ENCODE measurements at places on chromosomes 7 and 10.

- DNase-seq: no peak
Measured at GRCh38 chr7:77438131-77438530, 22.0 kb upstream of the GSAP start.

- DNase-seq: no peak
Measured at GRCh38 chr10:42744134-42744701, 38.4 kb upstream of the BMS1 start.

GRCh38 chr10:63573068-63573697 is 52.0 kb downstream of the REEP3 start:
- DNase-seq: peak; percentile 27

GRCh38 chr10:30455816-30456215 is 21.8 kb downstream of the MAP3K8 start:
- DNase-seq: no peak

DNA sequence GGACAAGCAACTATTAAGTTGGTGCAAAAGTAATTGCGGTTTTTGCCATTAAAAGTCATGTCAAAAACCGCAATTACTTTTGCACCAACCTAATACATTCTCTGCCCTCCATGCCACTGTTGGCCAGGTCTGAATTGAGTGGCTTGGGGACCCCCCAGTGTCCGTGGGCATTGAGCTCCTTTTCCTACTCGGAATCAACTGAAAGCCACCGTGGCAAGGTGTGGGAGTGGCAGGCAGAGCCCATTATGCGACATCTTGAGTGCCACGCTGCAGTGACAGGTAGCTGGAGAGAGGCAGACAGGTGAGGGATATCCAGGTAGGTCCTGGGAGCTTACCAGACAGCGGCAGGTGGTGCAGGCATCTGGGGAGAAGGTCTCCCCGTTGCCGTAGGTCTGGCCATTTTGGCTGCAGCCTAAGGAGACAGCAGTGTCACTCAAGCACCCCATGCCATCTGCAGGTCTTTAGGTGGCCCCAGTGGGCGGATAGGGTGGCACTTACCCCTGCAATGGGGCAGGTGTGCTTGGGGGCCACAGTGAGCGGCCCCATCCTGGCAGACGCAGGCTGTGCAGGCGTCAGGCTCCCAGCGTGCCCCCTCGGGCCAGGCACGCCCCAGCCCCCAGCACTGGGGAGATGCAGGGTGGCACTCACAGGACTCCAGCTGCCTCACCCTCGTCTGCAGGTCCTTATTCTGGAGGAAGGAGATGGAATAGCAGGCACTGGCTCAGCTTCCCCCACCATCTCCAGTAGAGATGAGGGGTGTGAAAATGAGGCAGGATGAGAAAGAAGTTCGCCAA is 3.5 kb downstream of the KCP start:
- no peak for DNase-seq

- DNase-seq: no peak
Measured at GRCh38 chr7:95960706-95961244, 188.4 kb downstream of the DYNC1I1 start.

GRCh38 chr10:107914450-107915214 is 750.1 kb upstream of the SORCS1 start:
- DNase-seq: no peak

DNA sequence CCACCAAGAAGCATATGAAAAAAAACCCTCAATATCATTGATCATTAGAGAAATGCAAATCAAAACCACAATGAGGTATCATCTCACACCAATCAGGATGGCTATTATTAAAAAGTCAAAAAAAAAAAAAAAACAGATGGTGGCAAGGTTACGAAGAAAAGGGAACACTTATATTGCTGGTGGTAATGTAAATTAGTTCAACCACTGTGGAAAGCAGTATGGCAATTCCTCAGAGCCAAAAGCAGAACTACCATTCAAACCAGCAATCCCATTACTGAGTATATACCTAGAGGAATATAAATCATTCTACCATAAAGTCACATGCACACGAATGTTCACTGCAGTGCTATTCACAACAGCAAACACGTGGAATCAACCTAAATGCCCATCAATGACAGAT is 46.0 kb downstream of the CNOT4 start:
- no peak for DNase-seq

- DNase-seq: no peak
Measured at GRCh38 chr7:105675934-105676371, 94.7 kb upstream of the EFCAB10 start.

GRCh38 chr7:132784406-132784805 is 208.1 kb upstream of the PLXNA4 start:
- no peak for DNase-seq

DNA sequence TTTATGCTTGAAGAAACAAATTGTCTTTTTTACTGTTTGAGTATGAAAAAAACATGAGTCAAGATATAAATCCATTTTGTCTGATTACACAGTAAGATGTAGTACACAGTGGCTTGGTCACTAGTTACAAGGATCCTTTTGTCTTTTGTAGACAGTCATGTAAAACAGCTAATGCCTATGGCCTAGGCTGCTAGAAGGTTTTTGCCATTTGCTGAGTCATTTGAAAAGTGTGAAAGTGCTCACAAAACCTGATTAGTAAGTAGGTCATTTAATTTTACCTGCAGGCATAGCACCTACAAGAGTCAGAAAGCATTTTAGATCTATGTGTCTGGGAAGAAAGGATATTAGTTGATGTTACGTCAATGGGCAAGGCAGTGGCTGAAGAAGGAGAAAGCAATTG is 819.4 kb downstream of the MAGI2 start:
- no peak for DNase-seq
